Hippocampal formation (tissue), 2 donors: ENCODE measurements at places on chromosomes 3 and 15.

GRCh38 chr3:79515072-79515471 is 252.7 kb downstream of the ROBO1 start:
- DNase-seq: peak; percentile 20

DNA sequence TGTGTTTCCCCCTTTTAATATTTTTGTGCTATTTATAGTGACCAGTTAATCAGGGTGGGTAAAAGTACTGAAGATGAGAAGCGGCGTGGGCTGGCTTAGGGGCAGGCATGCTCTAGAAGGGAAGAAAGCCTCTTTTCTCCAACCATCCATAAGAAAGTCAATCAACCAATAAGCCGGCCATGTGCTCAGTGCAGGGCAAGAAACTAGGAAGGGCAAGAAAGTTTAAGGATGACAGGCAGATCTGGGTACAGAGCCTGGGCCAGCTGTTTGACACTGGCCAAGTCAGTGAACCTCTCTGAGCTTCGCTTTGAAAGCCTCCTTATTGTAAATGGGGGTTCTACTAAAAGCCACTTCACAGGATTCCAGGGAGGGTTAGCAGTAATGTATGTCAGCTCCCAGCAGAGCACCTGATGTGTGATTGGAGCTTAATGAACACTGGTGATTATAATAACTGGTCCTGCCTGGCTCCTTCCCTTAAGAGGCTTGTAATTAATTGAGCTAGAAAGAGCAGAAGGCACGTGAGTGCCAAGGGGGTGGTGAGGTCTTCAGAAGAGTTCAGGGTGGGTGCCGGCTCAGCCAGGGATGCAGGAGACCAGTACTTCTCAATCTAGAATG is 5.7 kb upstream of the CHRNA3 start:
- DNase-seq: no peak

DNA sequence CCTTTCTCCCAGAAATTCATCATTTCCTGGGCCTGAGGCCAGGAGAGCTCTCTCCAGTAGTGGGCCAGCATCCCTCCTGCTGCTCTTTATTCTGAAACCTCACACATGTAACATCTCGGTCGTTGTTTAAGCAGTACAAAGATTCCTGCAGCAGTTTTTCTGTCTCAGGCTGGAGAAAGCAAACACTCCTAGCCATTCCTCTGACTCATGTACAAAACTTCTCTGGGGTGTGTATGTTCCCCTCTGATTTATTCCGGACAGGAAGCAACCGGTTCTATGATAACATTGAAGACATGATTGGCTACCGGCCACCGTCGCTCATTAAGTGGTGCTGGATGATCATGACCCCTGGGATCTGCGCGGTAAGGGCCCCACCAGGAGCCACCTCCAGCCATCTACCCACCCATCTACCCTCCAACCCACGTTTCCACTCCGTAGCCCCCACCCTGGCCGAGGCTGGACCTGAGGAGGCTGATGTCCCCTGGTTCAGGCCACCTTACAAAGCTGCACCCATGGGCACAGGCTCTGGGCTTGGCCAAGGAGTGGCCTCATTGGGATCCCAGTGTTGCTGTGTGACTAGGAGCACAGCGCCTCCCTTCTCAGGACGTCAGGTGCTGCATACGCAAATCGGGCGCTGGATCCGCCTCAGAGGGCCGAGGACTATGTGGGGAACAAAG is 58.6 kb upstream of the SLC6A1 start:
- no peak for DNase-seq

- no peak for DNase-seq
These were observed 34.7 kb downstream of the CEP19 start for GRCh38 chr3:196677353-196677752.

DNA sequence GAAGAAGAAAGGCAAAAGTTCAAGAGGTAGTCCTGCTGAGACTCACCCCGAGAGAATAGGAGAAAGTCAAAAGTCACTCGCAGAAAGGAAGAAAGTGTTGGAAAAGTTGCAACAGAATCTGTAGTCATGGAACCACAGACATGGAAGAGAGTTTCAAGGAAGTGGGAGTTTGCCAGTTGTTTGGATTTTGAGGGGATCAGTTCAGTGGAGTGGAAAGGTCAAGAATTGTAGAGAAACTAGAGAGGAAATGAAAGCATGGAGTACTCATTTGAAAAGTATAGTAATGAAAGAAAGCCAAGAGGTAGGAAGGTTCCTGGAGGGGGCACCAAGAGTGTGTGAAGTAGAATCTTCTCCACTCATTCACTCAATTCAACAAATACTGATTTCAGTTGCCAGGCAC is 34.7 kb downstream of the SPTSSB start:
- no peak for DNase-seq
